Frontal cortex (tissue), 4 donors: ENCODE measurements at places on chromosomes 2 and 18.
A peak's percentile ranks its signal among the peaks of the same experiment; 100 is the strongest.

GRCh38 chr2:168030862-168031624 lies 216.4 kb downstream of the STK39 start:
- DNase-seq, result no peak

- no peak for DNase-seq
Observed at GRCh38 chr18:8982416-8983183, 119.9 kb upstream of the NDUFV2 start.

DNA sequence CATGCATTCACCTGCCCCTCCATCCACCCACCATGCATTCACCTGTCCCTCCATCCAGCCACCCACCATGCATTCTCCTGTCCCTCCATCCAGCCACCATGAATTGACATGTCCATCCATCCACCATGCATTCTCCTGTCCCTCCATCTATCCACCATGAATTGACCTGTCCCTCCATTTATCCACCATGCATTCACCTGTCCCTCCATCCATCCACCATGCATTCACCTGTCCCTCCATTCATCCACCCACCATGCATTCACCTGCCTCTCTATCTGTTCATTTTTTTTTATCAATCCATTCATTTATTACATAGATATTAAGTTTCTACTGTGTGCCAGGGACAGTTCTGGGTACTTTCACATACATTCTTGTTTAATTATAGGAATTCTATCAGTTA lies 69.2 kb downstream of the MYCN start:
- DNase-seq, result no peak

DNA sequence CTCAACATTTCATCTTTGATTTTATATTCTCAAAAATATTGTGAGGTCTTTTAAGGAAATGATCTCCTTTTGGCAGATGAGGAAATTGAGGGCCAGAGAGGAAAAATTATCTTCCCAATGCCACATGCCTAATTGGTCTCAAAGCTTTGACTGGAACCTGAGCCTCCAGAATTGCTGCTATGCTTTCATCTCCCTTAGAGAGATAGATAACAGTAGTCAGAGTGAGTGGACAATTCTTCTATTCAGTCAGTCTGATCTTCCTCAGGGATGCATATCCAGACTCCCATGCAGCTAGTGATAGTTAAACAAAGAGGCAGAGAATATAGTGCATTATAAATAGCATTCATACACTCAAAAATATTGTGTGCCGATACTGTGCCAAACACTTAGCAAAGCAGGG lies 3.8 kb upstream of the CLASP1 start:
- no peak for DNase-seq

GRCh38 chr2:43097644-43098408 lies 128.6 kb downstream of the ZFP36L2 start:
- DNase-seq, result no peak

GRCh38 chr2:240042740-240043139 lies 10.6 kb downstream of the OR6B3 start:
- no peak for DNase-seq

GRCh38 chr2:23589739-23590138 lies 204.8 kb downstream of the KLHL29 start:
- DNase-seq, result no peak

GRCh38 chr2:29920130-29920577 lies 1.2 kb downstream of the ALK start:
- DNase-seq, result peak; percentile 41

DNA sequence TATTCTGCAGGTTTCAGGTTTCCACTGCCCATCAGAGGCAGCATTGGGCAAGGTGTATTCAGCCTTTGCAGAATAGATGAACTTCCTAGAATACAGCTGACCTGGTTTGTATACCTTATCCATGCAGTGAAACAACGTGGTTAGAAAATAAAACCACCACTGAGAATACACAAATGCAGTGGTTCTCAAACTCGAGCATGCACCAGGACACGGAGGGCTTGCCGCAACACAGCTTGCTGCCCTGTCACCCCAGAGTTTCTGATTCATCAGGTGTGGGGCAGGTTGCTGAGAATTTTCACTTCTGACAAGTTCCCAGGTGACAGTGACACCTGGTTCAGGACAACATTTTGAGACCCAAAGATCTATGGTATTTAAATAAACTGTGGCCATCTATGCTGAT lies 23.4 kb upstream of the C1D start:
- DNase-seq, result no peak

DNA sequence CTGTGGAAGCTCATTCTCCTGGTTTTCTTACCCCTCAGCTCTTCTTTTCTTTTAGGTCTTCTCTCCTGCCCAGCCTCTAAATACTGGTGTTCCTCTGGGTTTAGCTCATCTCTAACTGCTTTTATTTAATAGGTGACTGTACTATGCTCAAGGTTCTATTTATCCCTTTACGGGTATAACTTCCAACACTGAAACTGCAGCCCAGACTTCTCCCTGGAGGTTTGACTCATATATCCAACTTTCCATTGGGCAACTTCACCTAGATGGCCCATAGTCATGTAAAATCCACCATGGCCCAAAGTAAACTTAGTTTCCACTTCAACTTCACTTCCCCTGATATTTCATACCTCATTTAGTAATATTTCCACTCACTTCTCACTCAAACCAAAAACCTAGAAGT lies 273.1 kb downstream of the PLCL1 start:
- no peak for DNase-seq

DNA sequence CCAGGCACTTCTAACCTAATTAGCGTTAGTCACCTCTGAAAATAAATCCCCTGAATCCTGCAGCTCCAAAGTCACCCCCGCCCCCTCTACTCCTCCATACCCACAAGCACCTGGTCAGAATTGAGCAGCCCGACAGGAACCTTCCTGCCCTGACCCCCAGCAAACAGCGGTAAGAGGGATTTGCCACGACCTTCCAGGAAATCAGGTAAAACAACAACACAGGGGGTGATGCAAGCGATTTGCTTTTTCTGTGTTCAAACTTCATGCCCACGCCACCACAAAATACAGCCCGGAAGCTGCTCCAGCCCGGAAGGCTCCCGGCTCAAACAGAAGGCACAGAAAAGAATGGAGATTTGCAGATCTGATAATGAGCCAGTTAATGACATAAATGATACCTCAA lies 367.1 kb downstream of the GPD2 start:
- DNase-seq, result no peak

DNA sequence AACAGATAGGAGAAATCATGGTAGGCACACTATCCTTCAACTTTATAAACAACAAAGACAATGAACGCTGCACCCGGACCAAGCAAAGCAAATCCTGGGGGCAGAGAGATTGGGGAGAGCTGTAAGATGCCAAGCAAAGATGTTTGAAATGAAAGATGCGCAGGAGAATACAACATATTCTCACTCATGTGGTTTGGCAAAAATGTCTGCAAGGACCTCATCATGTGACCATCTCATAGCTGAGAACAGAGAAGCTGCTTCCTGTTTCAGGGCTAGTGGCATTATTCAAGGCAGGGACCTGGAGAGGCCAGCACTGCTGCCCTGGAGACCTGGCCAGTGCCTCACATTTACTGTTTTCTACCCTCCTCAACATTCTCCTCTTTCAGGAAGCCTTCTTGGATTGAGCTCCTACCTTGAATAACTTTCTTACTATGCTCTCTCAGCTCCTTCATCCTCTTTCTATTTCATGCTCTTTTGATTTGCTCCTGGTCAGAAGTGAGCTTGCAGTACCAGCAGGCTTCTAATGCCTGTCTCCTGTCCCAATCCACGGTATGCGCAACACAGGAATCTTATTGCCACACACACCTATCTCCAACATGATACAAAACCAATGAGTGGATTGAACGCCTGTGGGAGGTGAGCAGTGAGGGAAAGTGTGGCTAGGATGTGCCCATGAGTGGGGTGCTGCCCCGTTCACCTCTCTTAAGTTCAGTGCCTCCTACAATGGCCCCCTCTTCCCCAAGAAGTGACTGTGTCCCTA lies 133.0 kb downstream of the CELF4 start:
- DNase-seq, result no peak

DNA sequence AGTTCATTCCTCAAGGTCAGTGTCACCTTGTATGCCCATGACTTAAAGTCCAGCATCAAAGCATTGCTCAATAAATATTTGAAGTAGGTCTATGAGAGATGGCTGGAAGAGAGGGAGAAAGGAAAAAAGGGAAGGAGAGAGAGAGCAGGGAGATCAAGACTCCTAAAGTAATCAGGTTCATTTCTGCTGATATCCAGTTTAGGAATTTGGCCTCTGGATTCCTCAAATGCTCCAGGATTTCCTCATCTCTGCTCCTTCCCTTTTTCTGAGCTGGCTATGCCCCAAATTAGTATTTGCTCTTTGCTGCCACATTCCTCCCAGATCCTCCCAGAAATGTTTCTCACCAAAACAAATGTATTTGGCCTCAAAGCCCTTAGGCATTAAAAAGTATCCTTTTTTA lies 739.4 kb upstream of the CHAC2 start:
- no peak for DNase-seq

DNA sequence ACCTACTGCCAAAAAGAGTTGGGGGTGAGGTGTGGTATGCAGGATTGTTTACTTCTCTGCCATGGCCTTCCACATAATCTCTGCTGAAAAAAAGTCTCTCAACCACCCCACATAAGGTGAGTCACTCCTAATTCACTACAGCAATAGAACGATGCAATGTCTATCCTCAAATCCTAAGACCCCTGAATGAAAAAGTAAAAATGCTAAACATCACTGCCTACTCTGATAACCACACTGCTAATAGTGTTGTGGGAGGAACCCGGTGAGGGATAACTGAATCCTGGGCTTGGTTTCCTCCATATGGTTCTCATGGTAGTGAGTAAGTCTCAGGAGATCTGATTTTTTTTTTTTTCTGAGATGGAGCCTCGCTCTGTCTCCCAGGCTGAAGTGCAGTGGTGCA lies 252.5 kb downstream of the PIEZO2 start:
- no peak for DNase-seq

- no peak for DNase-seq
Observed at GRCh38 chr18:76615065-76615733, 120.2 kb upstream of the ZNF516 start.

GRCh38 chr2:200681697-200682096 lies 95.9 kb downstream of the AOX1 start:
- DNase-seq, result no peak

DNA sequence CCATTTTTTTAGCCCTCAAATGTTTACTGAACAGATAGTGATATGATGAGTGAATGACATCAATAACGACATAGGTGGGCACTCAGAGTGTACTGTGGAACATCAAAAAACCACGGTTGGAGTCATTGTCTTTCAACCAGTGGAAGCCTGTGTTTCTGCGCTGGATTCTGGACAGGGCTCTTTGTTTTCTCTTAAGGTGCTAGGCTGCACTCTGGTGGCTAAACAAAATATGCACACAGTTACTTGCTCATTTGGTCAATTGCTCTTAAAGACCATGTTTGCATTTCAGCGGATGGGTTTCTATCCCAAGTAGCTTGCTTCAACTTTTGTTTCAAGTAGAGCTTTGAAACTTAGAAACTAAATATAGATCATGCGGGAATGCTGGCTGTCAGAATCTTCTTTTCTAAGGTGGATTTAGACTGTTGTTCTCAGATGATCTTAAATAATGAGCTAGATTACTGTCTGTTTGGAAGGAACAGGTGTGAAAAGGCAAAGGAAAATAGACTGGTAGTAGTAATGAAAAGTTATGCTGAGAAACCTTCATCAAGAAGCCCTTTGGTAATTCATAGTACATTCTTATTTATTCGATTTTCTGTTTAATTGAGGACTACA lies 48.5 kb upstream of the LYPD6B start:
- no peak for DNase-seq

DNA sequence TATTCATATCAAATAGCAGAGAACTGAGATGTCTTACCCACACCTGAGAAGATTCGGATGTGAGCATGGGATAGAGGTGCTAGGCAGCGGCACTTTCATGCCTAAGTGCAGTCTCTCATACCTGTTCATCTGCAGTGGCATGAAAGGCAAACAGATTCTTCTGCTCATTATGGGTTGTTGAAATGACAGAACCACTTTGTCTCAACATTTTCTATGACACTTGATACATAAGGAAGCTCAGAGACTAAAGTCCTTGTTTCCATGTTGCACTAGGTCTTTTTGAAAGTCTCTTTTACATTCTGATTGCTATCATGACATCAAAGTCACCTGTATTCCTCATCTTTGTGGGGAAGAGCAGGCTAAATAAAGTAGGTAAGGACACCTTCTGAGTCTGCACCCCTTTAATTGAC lies 8.0 kb upstream of the SCN1A start:
- no peak for DNase-seq

GRCh38 chr2:145108361-145108778 lies 588.5 kb upstream of the ZEB2 start:
- DNase-seq, result no peak

- DNase-seq, result no peak
Observed at GRCh38 chr2:58203018-58203417, 38.1 kb downstream of the FANCL start.

- DNase-seq, result no peak
Observed at GRCh38 chr2:79434362-79434761, 78.5 kb upstream of the CTNNA2 start.

GRCh38 chr2:190979906-190980629 lies 33.9 kb downstream of the STAT1 start:
- DNase-seq, result no peak

DNA sequence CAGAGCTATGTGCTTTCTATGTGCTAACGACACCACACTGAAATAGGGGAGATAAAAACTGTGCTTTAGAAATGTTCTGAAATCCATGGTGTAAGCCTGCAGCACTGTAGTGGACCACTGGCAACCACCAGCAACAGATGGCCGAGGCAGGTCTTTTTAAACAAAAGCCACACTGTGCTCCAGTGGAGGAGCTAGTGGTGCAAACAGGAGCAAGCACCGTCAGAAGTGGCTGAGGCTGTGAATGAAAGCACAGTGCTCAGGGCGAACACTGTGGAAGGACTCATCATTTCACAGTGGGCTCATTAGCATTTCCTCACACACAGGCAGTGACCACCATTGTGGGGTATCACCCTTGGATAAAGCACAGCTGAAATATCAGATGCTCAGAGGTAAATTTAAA lies 22.9 kb upstream of the MTX2 start:
- no peak for DNase-seq

GRCh38 chr2:221876016-221876415 lies 303.9 kb upstream of the EPHA4 start:
- no peak for DNase-seq

- DNase-seq, result no peak
Observed at GRCh38 chr2:233185330-233185729, 66.1 kb upstream of the ATG16L1 start.

DNA sequence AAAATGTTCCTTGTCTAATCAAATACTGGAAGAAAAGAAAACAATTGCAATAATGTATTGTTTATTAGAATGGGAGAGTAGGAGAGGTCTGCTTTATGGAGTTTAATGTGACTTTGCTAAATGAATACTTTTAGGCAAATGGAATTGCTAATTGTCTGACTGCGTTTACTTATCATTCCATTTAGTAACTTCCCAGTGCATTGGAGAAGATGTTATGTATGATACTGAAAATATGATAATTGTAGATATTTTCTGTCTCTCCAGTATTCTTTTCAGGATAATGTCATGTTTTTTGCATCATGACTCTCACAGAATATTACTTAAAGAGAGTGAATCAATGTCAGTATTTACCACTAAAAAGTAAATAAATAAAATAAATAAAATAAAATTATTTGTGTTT lies 8.1 kb upstream of the ERBB4 start:
- DNase-seq, result no peak

- no peak for DNase-seq
Observed at GRCh38 chr2:234300932-234301823, 195.7 kb downstream of the ARL4C start.
